ENCODE measurements at places on chromosomes 2 and 18. TPM values are rescaled to one million over a fixed set of nuclear protein-coding genes. Genes with fewer than 3 reads are reported as not detected.

FASTKD1 gene
- 57.5 TPM for total RNA-seq

MOB4 gene
- 21.7 TPM for total RNA-seq

ALMS1 gene
- 23.5 TPM for total RNA-seq

RGPD3 gene
- not detected for total RNA-seq

ARHGEF33 gene
- 0.47 TPM for total RNA-seq

NBEAL1 gene
- 8.2 TPM for total RNA-seq

LGALSL gene
- total RNA-seq, result 4.0 TPM

MRO gene
- not detected for total RNA-seq

DNA sequence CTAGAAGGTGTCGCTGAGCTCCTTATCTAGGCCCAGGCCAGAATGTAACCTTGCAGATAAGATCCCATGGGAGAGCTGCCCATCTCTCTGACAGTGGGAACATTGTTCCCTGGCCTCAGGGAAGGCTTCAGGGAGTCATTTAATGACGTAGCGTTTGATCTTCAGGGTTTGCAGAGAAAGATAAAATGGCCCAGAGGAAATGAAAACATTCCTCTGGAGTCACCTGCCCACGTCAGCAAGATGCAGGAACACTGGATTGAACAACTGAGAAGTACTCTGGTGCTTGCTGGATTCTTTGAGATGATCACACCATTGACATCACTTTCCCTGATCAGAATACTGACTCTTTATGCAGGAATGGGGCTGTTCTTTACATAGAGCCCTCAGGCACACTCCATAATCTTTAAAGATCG is 51.6 kb downstream of the MAPK4 start:
- H3K4me3 ChIP-seq, result no peak overlapping the region
- DNase-seq, result no peak
- peaks cover 12% of the 10 kb centered on the region for H3K27me3 ChIP-seq

DNA sequence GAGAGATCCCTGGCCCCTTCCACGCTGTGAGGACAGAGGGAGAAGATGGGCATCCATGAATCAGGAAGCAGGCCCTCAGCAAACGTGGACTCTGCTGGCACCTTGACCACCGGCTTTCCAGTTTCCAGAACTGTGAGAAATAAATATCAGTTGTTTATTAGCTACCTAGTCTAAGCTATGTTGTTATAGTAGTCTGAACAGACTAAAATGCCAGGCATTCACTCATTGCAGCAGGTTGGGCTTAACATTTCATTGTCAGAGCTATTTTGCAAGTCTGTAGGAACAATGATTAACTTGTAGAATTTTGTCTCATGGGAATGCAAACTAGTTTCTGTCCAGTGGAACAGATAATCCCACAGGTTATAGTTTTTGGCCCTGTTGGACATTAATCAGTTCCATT is 24.8 kb upstream of the TBC1D8 start:
- H3K27me3 ChIP-seq, result no peaks in the 10 kb centered on the region
- H3K4me3 ChIP-seq, result no peak overlapping the region
- H3K27ac ChIP-seq, result no peak overlapping the region
- no peak for DNase-seq
- H3K4me1 ChIP-seq, result peaks cover 13% of the 10 kb centered on the region

- no peaks in the 10 kb centered on the region for H3K4me1 ChIP-seq
- peaks cover 4% of the 10 kb centered on the region for H3K27me3 ChIP-seq
- no peak overlapping the region for H3K4me3 ChIP-seq
- H3K36me3 ChIP-seq, result no peaks in the 10 kb centered on the region
- DNase-seq, result no peak
Observed at GRCh38 chr2:207787017-207787416, 17.3 kb upstream of the FZD5 start.

DNA sequence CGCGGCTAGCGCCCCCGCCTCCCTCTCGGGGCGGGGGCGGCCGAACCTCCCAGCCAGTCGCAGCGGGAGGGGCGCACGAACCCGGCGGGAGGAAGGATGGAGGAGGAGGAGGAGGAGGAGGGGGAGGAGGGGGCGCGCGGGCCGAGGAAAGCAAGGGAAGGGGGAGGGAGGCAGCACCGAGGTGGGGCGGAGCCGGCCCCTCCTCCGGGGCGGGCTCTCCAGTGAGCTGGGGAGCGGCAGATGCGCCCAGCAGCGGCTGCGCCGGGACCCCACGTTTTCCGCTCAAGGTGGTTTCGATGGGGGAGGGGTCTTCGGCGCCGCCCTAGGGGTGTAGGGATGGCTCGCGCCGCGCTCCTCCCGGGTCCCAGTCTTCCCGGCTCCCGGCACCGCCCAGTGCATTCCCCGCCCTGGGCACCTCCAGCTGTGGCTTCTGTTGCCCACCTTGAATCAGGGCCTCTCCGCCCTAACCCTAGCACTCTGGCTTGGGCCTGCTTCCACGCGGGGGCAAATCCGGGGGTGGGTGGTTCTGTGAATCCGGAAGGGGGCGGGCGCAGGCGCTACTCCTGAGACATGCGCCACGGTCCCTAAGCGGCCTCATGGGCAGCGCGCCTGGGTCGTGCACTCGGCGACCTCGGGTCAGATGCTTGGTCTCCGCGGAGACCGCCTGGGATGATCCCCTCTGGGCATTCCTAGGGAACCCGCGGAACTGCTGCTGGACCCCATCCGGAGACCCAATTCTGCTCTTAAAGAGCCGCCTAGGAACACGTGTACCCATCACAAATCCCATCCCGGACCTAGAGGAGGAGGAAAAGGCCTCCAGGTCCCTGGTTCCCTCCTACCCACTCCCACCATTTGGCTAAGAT is at the start of gene FBXO41:
TSS of gene FBXO41 (minus strand) at position 183 of the 863 bp plus-strand sequence. CDS start 14,848 bp downstream, outside the sequence.
- H3K27ac ChIP-seq, result peak within 1 kb of the TSS; percentile 86
- peaks cover 15% of the 10 kb centered on the region for H3K27me3 ChIP-seq
- H3K4me1 ChIP-seq, result peaks cover 24% of the 10 kb centered on the region
- peak within 1 kb of the TSS; percentile 86 for H3K4me3 ChIP-seq
- peaks cover 15% of the 10 kb centered on the region for H3K36me3 ChIP-seq

- H3K4me1 ChIP-seq, result peaks cover 33% of the 10 kb centered on the region
- H3K27me3 ChIP-seq, result no peaks in the 10 kb centered on the region
- DNase-seq, result no peak
- no peak overlapping the region for H3K27ac ChIP-seq
- no peak overlapping the region for H3K4me3 ChIP-seq
Observed at GRCh38 chr2:7011356-7012083, 94.3 kb downstream of the RNF144A start.

DNA sequence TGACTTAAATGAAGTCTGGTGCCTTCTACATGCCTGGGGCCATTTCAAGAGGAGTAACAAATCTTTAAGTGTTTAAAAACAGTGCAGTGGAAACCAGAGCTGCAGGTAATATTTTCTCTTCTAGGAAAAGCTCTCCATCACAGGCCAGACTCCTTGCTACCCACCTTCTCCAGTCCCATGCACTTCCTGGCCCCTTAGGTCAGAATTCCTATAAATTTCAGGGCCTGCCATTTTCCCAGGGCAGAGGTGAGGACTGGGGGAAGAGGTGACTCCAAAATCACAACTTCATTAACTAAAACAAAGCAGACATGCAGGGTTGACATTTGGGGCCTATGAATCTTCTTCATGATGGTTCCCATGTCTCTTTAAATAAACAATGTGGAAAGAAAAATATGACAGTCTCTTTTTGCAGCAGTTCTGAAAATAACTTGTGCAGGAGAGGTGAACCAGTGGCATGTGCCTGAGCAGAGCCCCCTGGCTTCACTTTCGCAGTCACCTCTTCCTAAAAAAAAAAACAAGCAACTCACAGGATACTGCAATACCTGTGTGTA is 63.7 kb upstream of the TANC1 start:
- H3K4me3 ChIP-seq, result no peak overlapping the region
- no peaks in the 10 kb centered on the region for H3K4me1 ChIP-seq
- no peak overlapping the region for H3K27ac ChIP-seq
- no peaks in the 10 kb centered on the region for H3K27me3 ChIP-seq
- no peak for DNase-seq
- H3K36me3 ChIP-seq, result no peaks in the 10 kb centered on the region

DNA sequence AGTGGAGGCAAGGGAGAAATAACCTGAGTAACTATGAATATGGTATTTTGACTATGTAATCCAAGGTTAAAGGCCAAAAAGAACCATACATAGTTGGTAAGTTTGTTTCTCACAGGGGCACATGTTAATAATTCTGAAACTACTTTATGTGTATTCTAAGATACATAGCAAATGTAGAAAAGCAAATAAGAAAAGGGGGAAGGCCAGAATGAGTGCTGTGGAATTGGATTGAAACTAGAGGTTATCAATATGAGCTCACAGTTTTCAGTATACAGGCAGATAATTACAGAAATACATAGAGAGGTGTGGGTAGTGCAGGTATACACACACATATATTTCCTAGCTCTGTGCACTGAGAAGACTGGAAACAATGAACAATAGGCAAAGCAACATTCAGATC is 13.7 kb downstream of the INO80C start:
- no peaks in the 10 kb centered on the region for H3K27me3 ChIP-seq
- peaks cover 28% of the 10 kb centered on the region for H3K36me3 ChIP-seq
- H3K4me3 ChIP-seq, result no peak overlapping the region
- peaks cover 27% of the 10 kb centered on the region for H3K4me1 ChIP-seq

- peaks cover 4% of the 10 kb centered on the region for H3K27me3 ChIP-seq
- no peaks in the 10 kb centered on the region for H3K4me1 ChIP-seq
- no peak for DNase-seq
Observed at GRCh38 chr2:160029270-160029628, 33.2 kb downstream of the PLA2R1 start.

DNA sequence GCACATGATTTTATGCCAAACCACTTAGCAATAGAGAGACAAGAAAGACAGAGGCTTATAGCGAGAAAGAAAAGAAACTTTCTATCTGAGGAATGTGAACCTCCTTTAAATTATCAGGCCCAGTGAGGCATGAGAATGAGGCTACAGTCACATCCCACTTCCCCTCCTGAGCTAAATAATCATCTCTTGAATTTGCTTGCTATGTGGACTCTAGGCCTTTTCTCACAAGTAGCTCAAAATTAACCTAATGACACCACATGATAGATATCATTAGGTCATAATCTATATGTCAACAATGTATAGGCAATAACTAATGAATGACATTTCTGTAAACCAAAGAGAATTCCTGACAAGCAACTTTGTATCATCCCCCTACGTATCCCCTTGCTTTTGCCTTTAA is 301.5 kb upstream of the MGAT5 start:
- no peak for DNase-seq
- no peaks in the 10 kb centered on the region for H3K4me1 ChIP-seq
- H3K27ac ChIP-seq, result no peak overlapping the region
- no peaks in the 10 kb centered on the region for H3K36me3 ChIP-seq
- no peaks in the 10 kb centered on the region for H3K27me3 ChIP-seq
- H3K4me3 ChIP-seq, result no peak overlapping the region

- no peak for DNase-seq
- H3K4me1 ChIP-seq, result peaks cover 8% of the 10 kb centered on the region
- H3K27ac ChIP-seq, result no peak overlapping the region
- peaks cover 12% of the 10 kb centered on the region for H3K27me3 ChIP-seq
- peaks cover 1% of the 10 kb centered on the region for H3K36me3 ChIP-seq
Observed at GRCh38 chr2:833180-833579, 117.5 kb upstream of the SNTG2 start.

- peaks cover 12% of the 10 kb centered on the region for H3K27me3 ChIP-seq
- H3K4me3 ChIP-seq, result no peak overlapping the region
- peaks cover 2% of the 10 kb centered on the region for H3K36me3 ChIP-seq
- H3K4me1 ChIP-seq, result no peaks in the 10 kb centered on the region
- no peak for DNase-seq
- H3K27ac ChIP-seq, result no peak overlapping the region
Observed at GRCh38 chr2:219406861-219407230, 11.3 kb upstream of the DES start.

DNA sequence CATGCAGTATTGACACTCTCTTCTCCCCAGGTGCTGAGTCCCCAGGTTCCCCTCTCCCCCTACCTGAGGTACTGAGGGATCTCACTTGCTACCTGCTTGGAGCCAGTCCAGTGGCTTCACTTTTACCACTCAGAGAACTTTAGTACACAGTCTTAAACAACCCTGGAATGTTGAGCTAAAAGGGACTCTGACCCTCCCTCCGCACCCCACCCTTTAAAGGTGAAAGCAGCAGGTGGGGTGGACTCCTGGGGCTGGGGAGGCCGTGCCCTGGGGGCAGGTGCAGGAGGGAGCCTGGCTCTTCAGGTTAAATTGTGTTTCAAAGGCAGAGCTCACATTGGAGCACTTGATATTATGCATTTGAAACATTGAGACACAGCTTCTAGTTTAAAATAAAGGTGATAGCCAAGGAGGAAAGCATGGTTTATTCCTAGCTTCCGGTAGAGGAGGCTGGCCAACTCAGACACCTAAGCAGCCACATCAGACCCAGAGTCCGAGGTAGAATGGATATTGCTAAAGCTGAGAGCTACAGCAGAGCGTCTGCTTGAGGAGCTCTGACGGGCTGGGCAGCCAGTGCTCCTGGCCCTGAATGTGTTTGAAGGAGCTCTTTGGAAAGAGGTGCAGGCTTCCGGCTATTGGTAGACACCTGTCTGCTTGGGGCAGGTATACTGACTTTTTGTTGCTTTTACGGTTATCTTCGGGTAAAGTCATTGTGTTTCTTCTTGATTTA is 196.4 kb downstream of the AGAP1 start:
- no peaks in the 10 kb centered on the region for H3K36me3 ChIP-seq
- H3K4me1 ChIP-seq, result no peaks in the 10 kb centered on the region
- H3K4me3 ChIP-seq, result no peak overlapping the region
- H3K27ac ChIP-seq, result no peak overlapping the region

GRCh38 chr2:233430081-233430480 is 75.8 kb downstream of the DGKD start:
- no peak overlapping the region for H3K27ac ChIP-seq
- H3K27me3 ChIP-seq, result no peaks in the 10 kb centered on the region
- DNase-seq, result no peak

DNA sequence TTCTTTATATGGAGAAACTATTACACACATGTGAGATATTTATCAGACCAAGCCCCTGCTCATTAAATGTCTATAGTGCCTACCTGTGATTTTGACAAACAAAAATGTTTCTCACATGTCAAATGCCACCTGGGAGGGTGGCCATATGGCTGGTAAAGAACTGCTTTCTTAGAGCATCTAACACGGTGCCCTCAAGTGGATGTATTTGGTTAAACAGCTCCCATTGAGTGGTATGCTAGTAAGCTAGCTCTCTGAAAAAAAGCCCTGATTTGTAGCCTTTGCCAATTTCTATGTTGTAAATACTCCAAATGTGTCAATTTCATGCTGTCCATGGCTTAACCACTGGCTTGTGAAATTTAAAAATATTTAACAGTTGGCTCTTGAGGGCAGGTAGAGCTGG is 94.6 kb downstream of the PMAIP1 start:
- no peak overlapping the region for H3K4me3 ChIP-seq
- no peak for DNase-seq
- H3K36me3 ChIP-seq, result no peaks in the 10 kb centered on the region

DNA sequence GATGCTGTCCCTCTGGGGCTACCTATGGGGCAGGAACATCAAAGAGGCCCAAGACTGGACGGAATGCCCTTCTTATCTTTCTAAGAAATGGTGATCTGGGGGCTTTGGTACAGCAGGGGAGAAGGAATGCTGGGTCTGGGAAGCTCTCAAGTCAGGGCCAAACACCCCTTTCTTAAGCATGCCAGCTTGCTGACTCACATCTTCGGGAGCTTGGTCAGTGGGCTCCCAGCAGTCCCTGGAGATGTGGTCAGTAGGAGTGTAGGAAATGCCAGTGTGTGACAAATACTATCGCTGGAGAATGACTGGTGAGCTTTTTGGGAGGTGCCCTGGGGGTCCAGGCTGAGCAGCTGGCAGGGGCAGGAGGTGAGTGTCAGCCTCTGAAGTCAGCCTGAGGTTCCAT is 105.0 kb upstream of the CDC42EP3 start:
- no peaks in the 10 kb centered on the region for H3K36me3 ChIP-seq
- no peak overlapping the region for H3K4me3 ChIP-seq
- H3K27ac ChIP-seq, result no peak overlapping the region

GRCh38 chr2:97706112-97706511 is 7.3 kb upstream of the ZAP70 start:
- H3K36me3 ChIP-seq, result peaks cover 6% of the 10 kb centered on the region
- no peak overlapping the region for H3K4me3 ChIP-seq
- H3K4me1 ChIP-seq, result peaks cover 17% of the 10 kb centered on the region
- no peak for DNase-seq
- no peak overlapping the region for H3K27ac ChIP-seq
- no peaks in the 10 kb centered on the region for H3K27me3 ChIP-seq

Data from activated naive CD8-positive, alpha-beta T cell treated with anti-CD3 and anti-CD28 coated beads for 36 hours (primary cell).